ENCODE measurements at places on chromosomes 5 and 9. TPM values are rescaled to one million over a fixed set of nuclear protein-coding genes. Genes with fewer than 3 reads are reported as not detected.

GRCh38 chr9:37909326-37909725 lies 5.4 kb upstream of the SLC25A51 start:
- H3K4me1 ChIP-seq = peaks cover 9% of the 10 kb centered on the region
- H3K36me3 ChIP-seq = no peaks in the 10 kb centered on the region
- H3K27me3 ChIP-seq = no peaks in the 10 kb centered on the region
- H3K4me3 ChIP-seq = no peak overlapping the region

DNA sequence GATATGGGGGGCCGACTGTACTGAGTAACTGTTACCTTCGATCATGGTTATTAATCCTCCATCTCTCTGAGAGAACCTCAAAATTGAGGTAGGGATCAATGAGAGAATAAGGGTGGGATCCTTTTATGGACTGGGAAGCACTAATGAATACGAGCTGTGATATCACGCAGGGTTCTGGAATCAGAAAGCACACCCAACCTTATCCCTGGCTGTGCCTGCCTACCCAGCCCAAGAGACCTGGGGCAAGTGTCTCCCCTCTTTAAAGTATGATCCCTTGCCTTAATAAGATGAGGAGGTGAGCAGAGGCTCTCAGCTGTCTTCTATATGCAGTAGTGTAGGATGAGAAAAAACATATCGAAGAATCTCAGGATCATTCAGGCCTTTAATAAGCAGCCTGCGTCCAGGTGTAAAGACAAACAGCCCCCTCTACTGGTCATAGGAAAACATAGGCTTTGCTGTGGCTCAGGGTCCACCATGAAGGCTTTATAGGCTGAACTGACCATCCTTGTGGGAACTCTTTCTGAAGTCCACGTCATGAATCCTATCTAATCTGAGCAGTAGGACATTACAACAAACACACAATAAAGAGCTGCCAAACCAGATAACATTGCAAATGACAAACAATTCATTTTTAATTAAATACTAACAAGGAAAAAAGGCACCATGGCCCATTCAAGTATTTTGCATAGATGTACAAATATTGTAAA lies 16.8 kb downstream of the NIPAL4 start:
- H3K4me1 ChIP-seq = peaks cover 35% of the 10 kb centered on the region
- H3K27ac ChIP-seq = no peak overlapping the region
- peaks cover 30% of the 10 kb centered on the region for H3K36me3 ChIP-seq
- no peak overlapping the region for H3K4me3 ChIP-seq
- no peaks in the 10 kb centered on the region for H3K27me3 ChIP-seq

GRCh38 chr5:128966375-128966774 lies 1.1 kb downstream of the SLC27A6 start:
- no peaks in the 10 kb centered on the region for H3K27me3 ChIP-seq
- no peaks in the 10 kb centered on the region for H3K4me1 ChIP-seq
- H3K36me3 ChIP-seq = no peaks in the 10 kb centered on the region
- H3K27ac ChIP-seq = no peak overlapping the region

DNA sequence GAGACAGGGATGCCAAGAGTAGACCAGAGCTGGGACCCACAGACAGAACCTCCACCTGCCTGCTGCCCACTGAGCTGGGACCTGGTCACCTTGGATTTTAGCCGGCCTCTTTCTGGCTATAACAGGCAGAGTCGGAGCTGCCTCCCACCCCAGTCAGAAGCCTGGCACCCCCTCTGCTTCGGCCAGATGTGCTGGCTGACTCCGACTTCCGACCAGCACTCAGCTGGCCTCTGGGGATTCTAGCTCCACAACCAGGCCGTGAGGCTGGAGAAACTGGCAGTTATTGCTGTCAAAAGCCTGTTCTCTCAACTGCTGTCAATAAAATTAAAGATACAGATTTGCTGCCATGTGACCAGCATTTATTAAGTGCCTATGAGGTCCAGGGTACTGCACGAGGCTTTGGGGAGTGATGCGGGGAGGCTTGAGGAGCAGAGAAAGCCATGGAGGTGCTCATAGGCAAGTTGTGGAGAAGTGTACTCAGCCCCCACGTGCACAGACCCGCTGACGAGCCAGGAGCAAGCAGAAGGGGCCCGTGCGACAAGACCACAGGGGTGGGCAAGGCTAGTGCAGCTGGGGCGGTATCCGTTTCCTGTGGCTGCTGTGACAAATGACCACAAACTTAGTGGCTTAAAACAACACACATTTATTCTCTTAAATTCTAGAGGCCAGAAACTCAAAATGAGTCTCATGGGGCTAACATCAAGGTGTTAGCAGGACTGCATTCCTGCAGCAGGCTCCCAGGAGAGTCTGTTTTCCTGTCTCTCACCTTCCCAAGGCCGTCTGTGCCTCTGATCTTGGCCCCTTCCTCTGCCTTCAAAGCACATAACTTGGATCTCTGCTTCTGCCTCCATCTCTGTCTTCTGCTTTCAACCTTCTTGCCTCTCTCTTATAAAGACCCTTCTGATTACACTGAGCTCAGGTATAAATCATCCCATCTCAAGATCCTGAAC lies 13.1 kb downstream of the GFI1B start:
- H3K4me3 ChIP-seq = no peak overlapping the region
- peaks cover 3% of the 10 kb centered on the region for H3K27me3 ChIP-seq
- no peaks in the 10 kb centered on the region for H3K4me1 ChIP-seq
- DNase-seq = no peak

- H3K36me3 ChIP-seq = no peaks in the 10 kb centered on the region
- H3K27ac ChIP-seq = no peak overlapping the region
- H3K4me1 ChIP-seq = no peaks in the 10 kb centered on the region
- no peak for DNase-seq
- no peaks in the 10 kb centered on the region for H3K27me3 ChIP-seq
These were observed 39.2 kb downstream of the EXOSC2 start for GRCh38 chr9:130732793-130733221.

Gene GTF2H2
- 9.9 TPM for polyA plus RNA-seq

Gene NUDT12
- 0.69 TPM for polyA plus RNA-seq

Gene APBA1
- 2.0 TPM for polyA plus RNA-seq

Measured in CD4-positive, alpha-beta memory T cell (primary cell).